ENCODE measurements at places on chromosomes 5 and 9.

- no peak for DNase-seq
Observed at GRCh38 chr9:107351382-107352045, 68.4 kb downstream of the RAD23B start.

- no peak for DNase-seq
Observed at GRCh38 chr9:18423791-18424531, 50.0 kb upstream of the ADAMTSL1 start.

DNA sequence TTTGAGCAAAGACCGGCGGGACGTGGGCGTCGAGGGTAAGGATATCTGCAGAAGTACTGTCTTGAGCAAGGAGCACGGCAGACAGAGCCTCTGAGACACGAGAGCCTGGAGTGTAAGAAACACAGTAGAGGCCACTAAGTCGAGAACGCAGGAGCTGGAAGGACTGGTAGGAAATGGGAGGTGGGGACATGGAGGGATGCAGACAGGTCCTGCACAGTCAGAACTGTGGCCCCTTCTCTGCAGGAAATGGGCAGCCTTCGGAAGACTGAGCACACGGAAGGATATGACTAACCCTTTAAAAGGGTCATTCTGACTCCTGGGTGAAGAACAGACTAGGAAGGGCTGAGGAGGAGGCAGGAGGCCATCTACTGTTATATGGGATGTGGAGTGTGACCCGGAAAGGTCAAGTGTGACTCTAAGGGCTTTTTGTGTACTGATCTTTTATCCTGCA lies 1.4 kb upstream of the CAMSAP1 start:
- no peak for DNase-seq

GRCh38 chr9:77847626-77848025 lies 184.0 kb downstream of the GNAQ start:
- no peak for DNase-seq

GRCh38 chr5:81788329-81788728 lies 37.4 kb upstream of the SSBP2 start:
- DNase-seq: no peak

- no peak for DNase-seq
Observed at GRCh38 chr9:16106021-16106571, 553.3 kb downstream of the CCDC171 start.

- no peak for DNase-seq
Observed at GRCh38 chr9:134964271-134965055, 46.8 kb upstream of the FCN1 start.

GRCh38 chr9:19133549-19134345 lies 6.5 kb upstream of the PLIN2 start:
- no peak for DNase-seq

- no peak for DNase-seq
Observed at GRCh38 chr5:157961896-157962590, 103.1 kb upstream of the CLINT1 start.

DNA sequence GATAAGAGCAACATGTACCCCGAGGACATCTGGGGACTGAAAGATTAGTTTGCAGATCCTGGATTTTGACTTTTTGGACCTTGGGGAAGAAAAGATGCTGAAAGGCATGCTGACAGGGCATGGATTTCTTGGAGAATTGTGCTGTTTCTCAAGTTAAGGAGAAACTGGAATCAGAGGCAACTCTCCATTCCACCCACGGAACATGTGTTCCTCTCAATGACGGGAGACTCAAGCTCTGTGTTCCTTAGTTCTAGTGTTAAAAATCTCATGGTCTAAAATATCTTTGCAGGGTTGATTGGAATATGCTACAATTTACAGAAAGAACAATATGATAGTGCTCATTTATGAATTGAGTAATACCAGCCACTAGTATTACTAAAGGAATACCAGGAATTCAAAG lies 34.4 kb upstream of the CDH12 start:
- DNase-seq: no peak

DNA sequence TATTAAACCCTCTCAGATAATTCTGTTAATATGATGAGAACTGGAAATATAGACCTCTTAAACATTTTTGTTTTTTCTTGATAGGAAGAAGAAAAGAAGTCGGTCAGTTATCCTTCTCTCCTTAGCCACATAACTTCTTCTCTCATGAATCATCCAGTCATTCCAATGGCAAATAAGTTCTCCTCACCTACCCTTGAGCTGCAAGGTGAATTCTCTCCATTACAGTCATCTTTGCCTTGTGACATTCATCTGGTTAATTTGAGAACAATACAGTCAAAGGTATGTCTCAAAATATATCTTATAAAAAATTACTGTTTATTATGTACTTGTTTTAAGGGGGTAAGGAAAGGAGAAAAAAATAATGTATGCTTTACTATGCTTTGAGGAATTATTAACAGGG lies 165.3 kb downstream of the MAN2A1 start:
- DNase-seq: no peak

- DNase-seq: no peak
Observed at GRCh38 chr5:1642621-1643061, 118.9 kb upstream of the LPCAT1 start.

- DNase-seq: no peak
Observed at GRCh38 chr5:134620634-134621033, 12.0 kb downstream of the SAR1B start.

DNA sequence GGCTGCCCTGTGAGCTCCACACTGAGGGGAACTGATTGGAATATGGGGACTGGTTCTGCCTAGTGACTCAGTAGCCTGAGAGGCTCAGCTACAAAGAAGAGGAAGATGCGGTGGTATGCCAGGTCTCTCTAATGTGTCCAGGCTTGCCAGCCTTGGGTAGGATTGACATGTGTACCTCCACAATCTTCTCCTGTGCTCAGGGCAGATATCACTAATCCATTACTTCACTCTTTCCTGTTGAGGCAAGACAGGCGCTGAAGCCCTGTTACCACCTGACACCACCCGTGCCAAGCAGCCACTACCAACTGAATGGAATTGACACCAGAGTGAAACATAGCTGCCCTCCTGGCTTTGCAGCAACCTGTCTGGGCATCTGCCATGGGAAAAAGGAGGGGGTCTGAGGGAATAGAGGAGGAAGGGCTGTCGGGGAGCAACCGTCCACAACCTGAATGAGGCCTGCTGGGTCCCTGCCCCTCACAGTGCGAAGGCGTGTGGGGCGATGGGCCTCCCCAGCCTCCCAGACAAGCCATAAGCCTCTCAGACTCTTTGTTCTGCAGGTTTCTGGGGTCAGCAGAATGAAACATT lies 114.7 kb upstream of the CXCL14 start:
- DNase-seq: no peak

GRCh38 chr5:100902440-100903038 lies 543 bp downstream of the ST8SIA4 start:
- DNase-seq: peak; percentile 48

Measured in memory B cell (primary cell).